ENCODE measurements at places on chromosomes 6 and 20.
A peak's percentile ranks its signal among the peaks of the same experiment; 100 is the strongest.

GRCh38 chr6:118578617-118579016 lies 30.5 kb downstream of the PLN start:
- peak; percentile 10 for DNase-seq

- DNase-seq = no peak
Observed at GRCh38 chr6:22322103-22323030, 25.5 kb upstream of the PRL start.

- peak; percentile 85 for DNase-seq
Observed at GRCh38 chr6:45419571-45420082, 41.9 kb upstream of the SUPT3H start.

- peak; percentile 16 for DNase-seq
Observed at GRCh38 chr6:125393449-125393858, 91.7 kb upstream of the HDDC2 start.

DNA sequence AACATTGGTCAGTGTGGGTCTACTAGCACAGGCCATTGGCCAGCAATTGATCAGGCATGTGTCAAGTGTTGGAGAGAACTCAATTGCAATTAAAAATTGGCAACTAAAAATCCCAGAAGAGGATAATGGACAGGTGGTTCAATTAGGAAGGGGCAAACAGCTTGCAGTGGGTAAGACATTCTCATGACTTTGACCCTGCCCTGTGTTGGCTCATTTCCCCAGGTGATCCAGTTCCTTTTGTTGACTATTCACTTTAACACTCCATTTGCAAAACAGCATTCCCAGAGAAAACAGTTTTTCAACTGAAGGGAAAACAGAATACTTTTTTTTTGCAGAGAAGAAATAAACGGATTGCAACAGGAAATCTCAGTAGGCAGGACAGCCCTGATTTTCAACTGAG lies 28.9 kb upstream of the SCGN start:
- no peak for DNase-seq

DNA sequence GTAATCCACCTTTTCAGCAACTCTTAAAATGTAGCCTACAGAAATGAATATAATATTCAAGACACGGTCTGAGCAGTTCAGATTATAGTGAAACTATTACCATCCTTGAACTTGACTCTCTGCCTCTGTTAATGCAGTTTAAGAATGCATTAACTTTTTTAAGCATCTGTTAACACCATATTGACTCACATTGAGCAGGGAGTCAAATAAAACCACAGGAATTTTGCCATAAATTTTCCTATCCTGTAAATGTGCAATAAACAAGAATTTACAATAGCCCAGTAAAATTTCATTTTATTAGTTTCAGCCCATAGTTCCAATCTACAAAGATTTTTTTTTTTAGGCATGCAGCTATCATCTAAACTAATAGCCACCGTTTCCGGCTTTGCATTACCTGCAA lies 239.2 kb upstream of the DEFB112 start:
- DNase-seq = no peak

DNA sequence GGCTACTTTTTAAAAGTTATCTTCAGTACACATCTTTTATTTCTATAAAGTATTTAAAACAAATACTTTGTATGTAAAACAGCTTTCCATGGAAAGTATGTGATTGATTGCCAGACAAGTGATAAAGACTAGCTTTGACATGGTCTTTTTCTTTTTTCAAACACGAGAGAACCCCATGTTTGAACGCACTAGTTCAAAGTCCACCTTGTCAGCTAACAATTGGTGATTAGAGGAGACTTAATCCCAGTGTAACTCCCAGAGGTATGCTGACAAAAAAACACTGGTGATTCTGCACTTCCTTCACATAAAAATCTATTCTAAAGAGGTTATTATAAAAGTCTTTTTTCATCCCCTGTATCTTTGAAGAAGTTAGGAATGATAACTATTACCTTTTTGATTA lies 438.1 kb downstream of the GJA1 start:
- DNase-seq = no peak

DNA sequence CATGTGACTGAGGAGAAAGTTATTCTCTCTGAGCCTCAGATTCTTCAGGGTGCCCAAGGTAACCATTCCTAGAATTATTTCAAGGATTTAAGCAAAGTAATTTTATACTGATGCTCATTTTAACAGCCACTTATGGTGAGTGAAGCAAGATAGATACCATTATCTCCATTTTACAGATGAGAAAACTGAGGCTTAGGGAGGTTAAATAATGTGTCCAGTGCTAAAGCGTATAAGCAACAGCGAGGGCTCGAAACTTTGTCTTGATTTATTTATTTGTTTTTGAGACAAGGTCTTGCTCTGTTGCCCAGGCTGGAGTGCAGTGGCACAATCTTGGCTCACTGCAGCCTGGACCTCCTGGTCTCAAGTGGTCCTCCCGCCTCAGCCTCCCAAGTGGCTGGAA lies 53.6 kb downstream of the FOXF2 start:
- no peak for DNase-seq

GRCh38 chr6:53611342-53611741 lies 54.2 kb downstream of the KLHL31 start:
- no peak for DNase-seq

DNA sequence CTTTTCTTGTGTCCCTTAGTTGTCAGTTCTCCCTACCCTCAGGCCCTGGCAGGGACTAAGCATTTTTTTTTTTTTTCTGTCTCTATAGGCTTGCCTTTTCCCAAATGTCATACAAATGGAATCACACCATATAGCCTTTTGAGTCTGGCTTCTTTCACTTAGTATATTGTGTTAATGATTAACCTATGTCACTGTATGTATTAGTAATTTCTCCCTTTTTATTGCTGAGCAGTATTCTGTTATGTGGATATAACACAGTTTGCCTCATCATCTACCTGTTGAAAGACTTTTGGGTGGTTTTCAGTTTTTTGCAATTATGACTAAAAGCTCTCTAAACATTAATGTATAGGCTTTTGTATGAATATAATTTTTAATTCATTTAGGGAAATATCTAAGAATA lies 16.0 kb upstream of the FBXO30 start:
- no peak for DNase-seq

GRCh38 chr6:166726201-166726600 lies 99.2 kb upstream of the RPS6KA2 start:
- no peak for DNase-seq

DNA sequence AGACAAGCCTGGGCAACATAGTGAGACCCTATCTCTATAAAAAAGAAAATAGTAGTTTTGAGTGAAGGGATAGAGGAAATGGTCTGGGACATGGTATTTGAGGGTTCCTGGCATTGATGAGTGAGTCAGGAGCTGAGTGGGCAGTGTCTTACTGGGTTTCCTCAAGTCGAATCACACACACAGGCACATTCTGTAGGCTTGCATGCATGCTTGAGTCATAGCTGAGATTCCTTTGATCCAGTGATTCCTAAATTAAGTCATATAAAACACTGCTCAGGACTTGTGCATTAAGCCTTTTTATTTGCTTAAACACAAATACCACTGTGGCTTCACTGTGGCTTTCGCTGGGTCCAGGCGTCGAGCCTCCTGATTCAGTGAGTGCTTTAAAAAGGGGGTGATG lies 71.8 kb upstream of the TMEM181 start:
- DNase-seq = no peak

GRCh38 chr6:166556336-166556735 lies 30.1 kb downstream of the RAMACL start:
- DNase-seq = no peak

DNA sequence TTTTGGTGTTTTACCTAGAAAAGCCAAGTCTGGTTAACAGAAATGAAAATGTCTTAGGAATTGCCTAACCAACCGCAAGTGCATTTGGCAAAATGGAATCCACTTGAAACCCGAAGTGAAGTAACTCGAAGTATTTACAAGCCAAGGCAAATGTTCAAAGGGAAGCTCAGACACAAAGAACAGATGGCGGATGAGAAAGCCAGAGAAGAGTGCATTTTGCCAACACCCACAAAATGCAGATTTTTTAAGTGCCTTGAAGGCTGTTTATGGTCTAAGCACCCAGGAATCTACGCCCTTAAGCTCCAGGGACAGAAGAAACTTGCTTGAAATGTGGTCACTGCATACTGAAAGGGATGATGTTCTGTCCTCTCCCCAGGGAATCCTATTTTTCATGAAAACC lies 70.0 kb upstream of the TBXT start:
- DNase-seq = no peak

DNA sequence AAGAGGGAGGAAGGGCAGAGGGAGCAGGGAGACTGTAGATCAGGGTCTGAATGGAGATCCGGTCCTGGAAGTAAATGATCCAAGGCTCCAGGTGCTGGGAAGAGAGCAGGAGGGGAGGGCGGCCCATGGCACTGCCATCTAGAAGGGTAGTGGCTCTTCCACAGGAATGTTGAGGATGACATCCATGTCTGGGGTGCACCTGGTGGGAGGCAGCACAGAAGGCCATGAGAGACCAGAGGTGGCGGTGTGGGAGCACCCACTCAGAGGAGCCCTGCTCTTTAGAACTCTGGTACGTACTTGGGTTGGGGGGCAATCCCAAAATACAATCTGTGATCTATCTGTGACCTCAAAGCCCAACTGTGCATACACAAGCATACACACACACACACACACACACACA lies 13.5 kb downstream of the DEFB132 start:
- DNase-seq = no peak

GRCh38 chr6:161107779-161108730 lies 116.5 kb downstream of the MAP3K4 start:
- DNase-seq = no peak

DNA sequence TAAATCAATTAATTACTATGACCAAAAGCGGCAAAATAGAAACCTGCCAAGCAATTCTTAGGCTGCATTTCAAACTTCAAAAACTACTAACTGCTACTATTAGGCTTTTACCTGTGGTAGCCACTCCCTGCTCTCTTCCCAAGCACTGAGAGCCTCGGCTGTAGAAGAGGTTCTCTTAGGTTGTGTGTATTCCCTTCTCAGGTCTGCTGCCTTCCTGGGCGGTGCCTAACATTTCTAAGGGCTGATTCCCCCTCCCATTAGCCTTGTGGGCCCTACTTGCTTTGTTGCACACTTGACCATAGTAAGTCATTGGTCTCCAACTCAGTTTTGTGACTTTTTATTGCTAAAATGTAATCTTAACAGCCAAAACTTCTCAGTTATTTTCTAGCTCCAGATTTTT lies 146.1 kb upstream of the C6orf118 start:
- no peak for DNase-seq

GRCh38 chr6:140002396-140003022 lies 628.1 kb upstream of the CITED2 start:
- DNase-seq = no peak

DNA sequence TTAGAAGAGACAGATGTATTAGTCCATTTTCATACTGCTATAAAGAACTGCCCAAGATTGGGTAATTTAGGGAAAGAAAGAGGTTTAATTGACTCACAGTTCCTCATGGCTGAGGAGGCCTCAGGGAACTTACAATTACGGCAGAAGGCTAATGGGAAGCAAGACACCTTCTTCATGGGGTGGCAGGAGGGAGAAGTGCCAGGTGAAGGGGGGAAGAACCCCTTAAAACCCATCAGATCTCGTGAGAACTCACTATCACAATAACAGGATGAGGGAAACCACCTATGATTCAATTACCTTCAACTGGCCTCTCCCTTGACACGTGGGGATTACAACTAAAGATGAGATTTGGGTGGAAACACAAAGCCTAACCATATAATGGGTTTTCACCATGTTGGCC lies 28.9 kb upstream of the PNRC1 start:
- DNase-seq = no peak

DNA sequence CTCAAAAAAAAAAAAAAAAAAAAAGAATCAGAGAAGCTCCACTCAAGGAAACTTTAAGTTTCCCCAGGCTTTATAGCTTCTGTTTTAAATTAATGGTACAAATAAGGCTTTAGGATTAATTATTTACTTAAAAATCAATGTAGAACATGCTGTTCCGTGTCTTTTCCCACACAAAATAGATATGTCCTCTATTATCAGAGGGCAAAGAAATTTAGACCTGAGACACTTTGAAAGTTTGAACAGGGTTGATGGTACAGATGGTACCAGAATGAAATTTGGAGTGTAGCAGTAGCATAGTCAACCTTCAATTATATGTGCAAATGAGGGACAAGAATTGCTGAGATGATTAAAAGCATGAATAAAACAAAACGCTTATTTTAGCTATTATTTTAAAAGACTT lies 32.2 kb upstream of the REV3L start:
- no peak for DNase-seq

DNA sequence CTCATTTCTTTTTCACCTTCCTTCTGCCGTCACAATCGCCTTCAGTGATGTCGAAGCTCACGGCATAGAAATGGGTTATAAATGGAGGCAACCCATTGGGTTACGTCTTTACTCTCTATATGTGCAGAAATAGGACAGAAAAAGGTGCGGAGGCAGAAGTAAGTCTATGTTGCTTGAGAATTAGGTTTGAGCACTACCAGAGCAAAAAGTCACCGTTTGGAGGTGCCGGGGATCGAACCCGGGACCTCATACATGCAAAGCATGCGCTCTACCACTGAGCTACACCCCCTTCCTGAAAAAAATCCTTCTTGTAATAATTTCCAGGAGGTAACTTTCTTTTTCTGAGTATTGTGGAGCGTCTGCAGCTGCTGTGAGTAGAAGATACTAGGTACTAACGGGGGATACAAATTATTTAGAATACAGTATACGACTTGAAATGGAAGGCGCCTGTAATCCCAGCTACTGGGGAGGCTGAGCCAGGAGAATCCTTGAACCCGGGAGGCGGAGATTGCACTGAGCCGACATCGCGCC lies 134.2 kb downstream of the TRIM27 start:
- peak; percentile 80 for DNase-seq

DNA sequence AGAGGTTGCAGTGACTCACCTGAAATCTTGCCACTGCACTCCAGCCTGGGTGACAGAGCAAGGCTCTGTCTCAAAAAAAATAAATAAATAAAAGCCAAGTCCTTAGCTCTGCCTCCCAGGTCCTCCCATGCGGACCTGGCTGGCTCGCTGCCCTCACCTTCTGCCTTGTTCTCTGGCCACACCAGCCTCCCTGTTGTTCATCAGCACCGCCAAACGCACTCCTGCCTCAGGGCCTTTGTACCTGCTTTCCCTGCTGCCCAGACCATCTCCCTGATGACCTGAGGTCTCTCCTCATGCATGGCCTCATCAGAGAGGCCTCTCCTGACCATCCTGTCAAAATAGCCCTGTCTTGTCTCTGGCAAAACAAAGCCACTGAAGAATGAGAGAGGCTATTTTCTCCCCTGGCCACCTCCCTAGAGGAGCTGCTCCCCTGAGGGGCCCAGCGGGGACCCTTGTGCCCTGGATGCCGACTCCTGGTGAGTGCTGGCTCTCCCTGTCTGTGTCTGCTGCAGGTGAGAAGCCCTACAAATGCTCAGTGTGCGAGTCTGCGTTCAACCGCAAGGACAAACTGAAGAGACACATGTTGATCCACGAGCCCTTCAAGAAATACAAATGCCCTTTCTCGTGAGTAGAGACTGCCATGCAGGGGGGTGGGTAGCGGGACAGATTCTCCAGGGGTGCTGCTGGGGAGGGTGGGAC lies 22.6 kb upstream of the CHMP4B start:
- no peak for DNase-seq
